ENCODE measurements at places on chromosomes 13 and 19. TPM values are rescaled to one million over a fixed set of nuclear protein-coding genes. Genes with fewer than 3 reads are reported as not detected.
A peak's percentile ranks its signal among the peaks of the same experiment; 100 is the strongest.

Gene KCNC3
- total RNA-seq, result 0.27 TPM

Gene EEF1AKMT1
- total RNA-seq, result 1.4 TPM

GRCh38 chr13:110179116-110179856 lies 127.7 kb downstream of the COL4A1 start:
- no peak for DNase-seq

DNA sequence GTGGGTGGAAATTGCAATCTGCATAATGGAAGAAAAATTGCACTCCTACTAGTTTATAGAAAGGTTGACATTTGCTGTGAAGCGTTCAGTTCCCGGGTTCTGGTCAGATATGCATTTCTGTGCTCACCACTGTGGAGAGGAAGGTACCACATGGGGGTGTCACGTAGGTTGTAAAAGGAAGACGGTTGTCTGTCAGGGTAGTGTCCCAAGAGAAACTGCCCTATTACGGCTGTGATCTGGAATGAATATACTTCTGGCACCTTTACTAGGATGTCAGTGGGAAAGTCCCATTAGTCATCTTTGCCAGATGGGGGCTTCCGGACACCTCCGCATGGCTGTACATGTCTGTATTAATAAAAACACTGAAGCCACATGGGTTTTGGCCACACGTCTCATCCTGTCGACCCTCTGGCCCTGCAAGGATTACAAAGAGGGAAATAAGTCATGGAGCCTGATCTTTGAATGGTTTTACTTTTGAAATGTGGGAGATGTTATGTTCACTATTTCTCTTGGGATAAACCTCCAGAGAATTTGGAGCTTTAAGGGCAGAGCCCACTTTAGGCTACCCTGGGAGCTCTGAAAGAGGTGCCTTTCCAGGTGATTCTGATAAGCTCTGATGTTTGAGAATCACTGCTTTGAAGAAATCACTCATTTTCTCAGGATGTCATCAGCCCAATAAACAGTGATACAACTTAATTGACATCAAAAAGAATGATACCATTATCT lies 133.9 kb downstream of the AKAP11 start:
- peak; percentile 48 for DNase-seq

DNA sequence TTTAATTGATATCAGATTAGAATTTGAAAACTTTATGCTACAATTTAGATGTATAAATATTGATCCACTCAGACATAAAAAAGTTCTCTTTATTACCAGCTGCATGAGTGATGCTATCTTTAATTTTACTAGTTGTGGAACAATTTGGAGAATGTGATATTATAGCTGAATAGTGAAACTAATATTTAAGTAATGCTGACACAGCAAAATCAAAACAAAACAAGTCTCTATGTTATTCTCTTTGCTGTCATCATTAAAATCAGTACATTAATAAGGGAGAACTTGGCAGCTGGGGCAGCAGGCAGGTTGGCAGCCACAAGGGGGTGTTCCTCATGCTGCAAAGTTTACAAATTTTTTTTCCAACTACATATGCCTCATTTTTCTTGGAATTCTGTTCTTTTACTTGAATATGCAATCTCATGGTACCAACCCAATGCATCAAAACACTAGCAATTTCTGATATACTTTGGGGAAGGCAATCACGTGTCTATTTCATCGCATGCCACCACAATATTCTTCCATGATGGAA lies 585.3 kb downstream of the FGF9 start:
- DNase-seq, result no peak

- no peak for DNase-seq
Measured at GRCh38 chr13:86464193-86464592, 665.0 kb upstream of the SLITRK6 start.

- DNase-seq, result no peak
Measured at GRCh38 chr13:20057963-20058362, 99.4 kb downstream of the ZMYM2 start.

GRCh38 chr19:18349524-18350128 lies 9.2 kb downstream of the PGPEP1 start:
- peak; percentile 44 for DNase-seq

GRCh38 chr13:91185294-91185863 lies 162.1 kb upstream of the MIR17HG start:
- DNase-seq, result no peak

DNA sequence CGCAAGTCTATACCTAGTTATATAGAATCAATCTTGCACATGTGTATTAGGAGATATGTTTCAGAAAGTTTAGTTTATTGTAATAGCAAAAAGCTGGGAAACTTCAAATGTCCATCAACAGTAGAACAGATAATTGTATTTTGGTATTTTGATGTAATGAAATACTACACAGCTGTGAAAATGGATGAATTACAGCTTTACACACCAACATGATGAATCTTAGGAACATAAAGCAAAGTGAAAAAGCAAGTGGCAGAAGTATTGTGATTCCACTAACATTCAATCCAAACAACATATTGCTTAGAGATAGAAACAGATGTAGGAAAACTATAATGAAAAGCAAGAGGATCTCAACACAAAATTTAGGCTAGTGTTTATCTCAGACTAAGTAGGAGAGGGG lies 72.5 kb downstream of the RUBCNL start:
- no peak for DNase-seq
